ENCODE measurements at places on chromosomes 5 and 9. TPM values are rescaled to one million over a fixed set of nuclear protein-coding genes. Genes with fewer than 3 reads are reported as not detected.
A peak's percentile ranks its signal among the peaks of the same experiment; 100 is the strongest.

GRCh38 chr9:106878934-106879333 lies 16.0 kb downstream of the ZNF462 start:
- DNase-seq = no peak

- no peak for DNase-seq
Observed at GRCh38 chr5:73851471-73852181, 225.6 kb downstream of the ARHGEF28 start.

DNA sequence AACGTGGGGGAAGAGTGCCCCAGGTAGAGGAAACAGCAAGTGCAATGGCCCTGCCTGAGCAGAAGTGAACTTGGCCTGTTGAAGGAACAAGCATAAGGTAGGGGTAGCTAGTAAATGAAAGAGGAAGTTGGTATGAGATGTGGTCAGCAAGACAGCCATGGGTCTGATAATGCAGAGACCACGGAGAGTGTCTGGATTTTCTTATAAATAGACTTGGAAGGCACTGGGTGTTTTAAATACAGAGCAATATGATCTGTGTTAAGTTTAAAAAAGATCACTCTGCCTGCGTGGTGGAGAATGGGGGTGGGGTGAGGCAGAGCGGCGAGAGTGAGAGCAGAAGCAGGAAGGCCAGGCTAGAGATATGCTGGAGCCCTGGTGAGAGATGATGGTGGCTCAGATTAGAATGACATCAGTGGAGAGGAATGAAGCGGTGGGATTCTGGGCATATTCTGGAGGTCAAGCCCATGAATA lies 4.2 kb downstream of the ADAM19 start:
- DNase-seq = no peak

- DNase-seq = no peak
Observed at GRCh38 chr9:27888661-27889295, 315.5 kb upstream of the C9orf72 start.

DNA sequence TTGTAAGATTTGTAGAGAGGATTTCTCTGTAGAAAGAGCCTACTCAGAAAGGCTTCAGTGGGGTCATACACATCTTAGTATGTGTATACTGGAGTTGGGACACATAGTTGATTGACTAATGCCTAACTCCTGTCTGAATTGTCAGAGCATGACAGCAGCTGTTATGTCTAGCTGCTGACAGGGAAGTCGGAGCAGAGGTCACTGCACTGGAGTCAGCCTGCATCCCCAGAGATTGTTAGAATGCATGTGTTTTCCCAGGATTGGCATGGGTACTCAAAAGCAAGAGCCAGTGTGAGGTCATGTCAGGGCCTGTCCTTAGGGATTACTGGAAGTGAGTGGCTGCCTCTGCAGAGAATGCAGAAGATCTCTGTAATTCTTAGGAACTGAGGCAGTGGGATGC lies 82.7 kb downstream of the ITGA1 start:
- no peak for DNase-seq

- no peak for DNase-seq
Observed at GRCh38 chr9:5509573-5509972, 758 bp upstream of the PDCD1LG2 start.

DNA sequence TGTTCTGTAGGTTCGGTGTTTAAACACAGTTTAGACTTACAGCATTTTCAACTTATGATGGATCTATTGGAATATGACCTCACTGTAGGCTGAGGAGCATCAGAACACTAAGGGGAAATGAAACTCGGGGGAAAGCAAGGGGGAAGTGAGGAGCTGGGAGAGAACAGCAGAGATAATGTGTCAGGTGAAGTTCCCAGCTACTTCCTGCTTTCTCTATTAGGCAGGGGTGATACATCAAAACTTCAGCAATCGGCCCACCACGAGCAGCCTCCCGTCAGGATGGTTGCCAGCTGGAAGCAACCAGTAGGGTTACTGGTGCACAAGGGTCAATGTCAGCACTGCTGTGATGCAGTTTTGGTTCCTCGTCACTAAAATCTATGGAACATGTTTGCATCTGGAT lies 34.3 kb downstream of the FAT2 start:
- no peak for DNase-seq

DNA sequence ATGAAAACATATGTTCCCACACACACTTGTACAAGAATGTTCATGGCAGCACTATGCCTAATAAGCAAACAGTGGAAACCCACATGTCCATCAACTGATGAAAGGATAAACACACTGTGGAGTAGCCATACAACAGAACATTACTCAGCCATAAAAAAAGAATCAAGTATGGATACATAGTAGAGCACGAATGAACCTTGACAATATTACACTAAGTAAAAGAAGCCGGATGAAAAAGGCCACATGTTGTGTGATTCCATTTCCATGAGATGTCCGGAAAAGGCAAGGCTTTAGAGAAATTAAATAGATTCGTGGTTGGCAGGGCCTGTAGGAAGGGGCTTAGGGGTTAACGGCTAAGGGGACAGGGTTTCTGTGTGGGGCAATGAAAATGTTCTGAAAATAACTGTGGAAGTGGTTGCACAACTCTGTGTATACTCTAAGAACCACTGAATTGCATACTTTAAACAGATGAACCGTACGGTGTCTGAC lies 51.4 kb downstream of the COL23A1 start:
- DNase-seq = no peak

GRCh38 chr9:73995836-73996235 lies 501.3 kb upstream of the RORB start:
- no peak for DNase-seq

DNA sequence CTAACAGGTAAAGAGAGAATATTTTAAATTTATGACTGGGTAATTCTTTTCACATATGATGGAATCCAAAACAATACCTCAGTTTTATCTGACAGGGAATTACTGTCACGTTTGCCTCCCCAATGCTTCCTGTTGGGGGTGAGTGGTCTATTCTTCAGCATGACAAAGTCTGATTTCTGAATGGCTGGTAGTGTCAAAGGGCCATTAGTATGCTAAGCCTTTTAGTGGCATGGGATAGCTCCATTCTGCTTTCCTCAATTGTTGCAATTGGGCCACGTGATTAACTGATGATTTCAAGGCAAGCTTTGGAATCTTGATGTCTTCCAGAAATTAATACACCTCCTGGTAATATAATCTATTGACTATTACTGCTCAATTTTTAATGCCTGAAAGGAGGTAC lies 14.7 kb upstream of the NDUFS4 start:
- DNase-seq = no peak

DNA sequence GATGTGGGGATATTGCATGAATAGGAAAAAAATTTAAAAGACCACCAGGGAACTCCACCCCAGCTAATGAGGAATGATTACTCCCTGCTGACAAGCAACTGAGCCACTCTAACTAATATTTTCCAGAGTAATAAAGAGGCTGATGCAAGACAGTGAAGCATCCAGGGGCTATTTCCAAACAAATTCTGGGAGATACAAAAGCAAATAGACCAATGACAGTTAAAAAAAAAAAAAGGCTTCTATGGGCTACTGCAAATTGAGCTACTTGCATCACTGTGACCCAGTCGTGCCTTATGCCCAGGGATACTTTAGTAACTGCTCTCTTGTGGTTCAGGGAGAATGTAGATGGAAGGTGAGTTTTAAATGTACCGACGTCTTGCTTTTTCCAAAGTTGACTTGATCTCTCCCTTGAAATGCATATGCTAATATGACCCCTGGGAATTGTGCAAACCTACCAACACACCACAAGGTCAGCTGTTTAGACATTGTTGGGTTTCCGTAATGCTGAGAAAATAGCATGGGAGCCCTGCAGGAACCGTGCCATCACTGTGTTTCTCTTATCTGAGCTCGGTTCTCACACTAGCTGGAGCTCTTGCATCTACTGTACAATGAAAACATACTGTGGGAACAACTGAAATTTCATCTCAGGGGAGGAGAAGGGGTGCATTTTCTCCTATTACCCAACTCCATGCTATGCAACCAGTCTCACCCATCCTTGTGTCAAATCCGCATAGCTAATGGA lies 250.6 kb upstream of the MAP3K1 start:
- DNase-seq = no peak

- no peak for DNase-seq
Observed at GRCh38 chr5:73722231-73722630, 96.2 kb downstream of the ARHGEF28 start.

DNA sequence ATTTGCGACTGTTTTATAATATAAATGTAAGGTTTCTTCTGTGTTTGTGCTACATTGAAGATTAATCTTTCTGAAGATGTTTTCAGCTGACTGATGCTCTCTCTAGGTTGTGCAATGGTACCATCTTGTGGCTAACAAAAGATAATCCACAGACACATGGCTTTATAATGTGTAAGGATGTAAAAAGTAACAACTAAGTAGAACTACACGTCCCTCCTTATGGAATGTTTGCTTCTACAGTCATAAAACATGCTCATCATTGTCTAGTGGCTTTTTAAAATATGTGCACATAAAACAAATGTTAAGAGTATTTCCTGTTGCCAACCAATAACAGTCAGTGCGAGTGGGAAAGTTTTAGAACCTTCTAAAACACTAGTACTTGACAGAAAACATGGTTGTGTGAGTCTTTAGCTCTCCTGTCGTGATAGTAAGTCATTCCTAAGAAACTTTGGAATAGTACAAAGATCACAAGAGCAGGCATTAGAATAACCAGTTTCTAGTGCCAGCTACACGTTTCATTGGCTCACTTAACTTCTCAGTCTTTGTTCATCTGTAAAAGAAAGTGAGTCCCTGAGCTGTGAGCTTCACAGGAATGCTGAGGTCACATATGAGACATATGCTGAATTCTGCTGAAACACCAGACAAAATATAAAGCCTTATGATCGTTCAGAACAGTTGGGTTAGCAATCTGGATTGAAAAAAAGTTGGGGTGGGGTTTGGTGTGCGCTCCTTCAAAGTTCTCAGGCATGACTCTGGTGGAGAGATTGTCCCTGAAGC lies 75.7 kb upstream of the GLIS3 start:
- no peak for DNase-seq

DNA sequence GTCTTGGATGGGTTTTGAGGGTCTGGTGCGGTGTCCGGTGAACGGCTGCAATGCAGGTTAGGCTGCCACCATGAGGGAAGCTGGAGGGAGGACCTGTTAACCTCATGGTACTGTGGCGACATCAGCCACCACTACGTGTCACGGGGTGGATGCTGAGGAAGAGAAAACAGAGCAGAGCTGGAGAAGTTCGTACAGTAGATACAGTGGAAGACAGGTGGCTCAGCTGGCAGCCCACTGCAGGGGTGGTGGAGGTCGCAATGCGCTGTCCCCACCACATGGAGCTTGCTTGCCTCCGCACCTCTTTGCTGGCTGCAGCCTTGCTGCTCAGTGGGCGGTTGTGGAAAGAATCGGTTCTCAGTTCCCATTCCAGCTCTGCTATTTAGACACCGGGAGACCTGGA lies 2.8 kb downstream of the DCANP1 start:
- no peak for DNase-seq

GRCh38 chr5:33235824-33236223 lies 204.9 kb upstream of the TARS1 start:
- DNase-seq = no peak

DNA sequence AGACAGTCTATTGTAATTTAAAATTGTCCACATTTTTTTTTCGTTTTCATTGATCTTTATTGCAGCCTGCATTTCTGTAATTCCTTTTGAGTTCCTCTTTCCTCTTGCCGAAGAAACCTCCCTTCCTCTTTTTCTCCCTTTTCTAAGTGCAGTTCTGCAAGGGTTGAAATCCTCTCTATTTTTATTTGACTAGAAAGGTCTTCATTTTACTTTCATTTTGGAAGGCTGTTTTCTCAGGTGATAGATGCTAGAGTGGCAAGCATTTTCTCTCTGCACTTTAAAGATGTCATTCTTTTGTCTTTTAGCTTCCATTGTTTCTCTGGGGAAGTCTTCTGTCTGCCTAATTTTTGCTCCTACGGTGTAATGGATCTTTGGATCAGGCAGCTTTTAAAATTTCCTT lies 248.5 kb downstream of the SMARCA2 start:
- no peak for DNase-seq

GRCh38 chr9:36346569-36346968 lies 53.5 kb downstream of the RNF38 start:
- DNase-seq = no peak

DNA sequence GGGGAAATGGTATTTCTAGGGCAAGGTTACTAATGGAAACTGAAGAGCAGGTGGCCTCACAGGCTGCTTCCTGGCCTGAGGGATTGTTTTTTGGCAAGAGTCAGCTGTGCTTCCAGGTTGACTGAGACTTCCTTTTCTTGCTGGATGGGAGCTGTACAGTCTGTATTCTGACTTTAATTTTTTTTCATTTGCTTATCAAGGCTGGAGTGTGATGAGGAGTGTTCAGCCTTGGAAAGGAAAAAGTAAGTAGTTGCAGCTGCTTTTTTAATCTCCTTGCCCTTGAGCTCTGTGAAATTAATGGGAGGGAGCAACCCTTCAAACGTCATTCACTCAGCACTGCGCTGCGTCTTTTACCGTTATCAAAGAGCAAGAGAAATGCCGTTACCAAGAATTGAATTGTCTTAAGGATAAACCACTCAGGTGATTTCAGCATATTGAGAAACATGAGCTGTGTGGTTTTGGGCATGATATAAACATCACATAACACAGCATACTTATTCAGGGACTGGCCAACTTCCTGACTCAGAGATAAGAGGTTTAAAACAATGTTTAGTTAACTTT lies 47.6 kb downstream of the AQP7 start:
- no peak for DNase-seq

DNA sequence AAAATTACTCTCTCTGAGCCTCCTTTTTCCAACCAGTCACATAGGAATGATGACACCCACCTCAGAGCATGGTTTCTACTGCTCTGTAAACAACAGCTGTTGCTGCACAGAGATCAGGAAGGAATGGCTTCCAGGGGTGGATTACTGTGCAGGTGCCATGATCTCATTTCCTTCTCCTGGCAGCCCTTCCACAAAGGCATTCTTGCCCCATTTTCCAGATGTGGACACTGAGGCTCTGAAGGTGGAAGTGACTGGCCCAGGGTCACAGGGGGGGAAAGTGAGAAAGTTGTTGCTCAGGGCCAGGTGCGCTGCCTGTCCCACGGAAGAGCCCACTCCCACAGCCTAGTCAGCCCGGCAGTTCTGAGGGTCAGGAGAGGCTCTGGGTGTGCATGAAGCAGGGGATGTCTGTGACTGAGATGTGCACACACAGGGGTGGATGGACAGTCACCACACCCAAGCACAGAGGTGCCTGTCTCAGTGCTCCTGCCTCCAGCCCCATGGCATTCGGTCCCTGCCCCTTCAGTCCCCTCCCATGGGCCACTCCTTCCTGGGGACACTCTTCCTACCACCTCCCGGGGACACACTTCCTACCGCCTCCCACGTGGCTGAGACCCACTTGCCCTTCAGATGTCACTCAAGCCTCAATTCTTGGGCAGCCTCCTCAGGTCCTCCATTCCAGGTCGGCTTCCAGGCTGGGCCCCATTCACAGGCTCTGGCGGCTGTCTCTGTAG lies 17.0 kb downstream of the FGFR4 start:
- no peak for DNase-seq

- DNase-seq = no peak
Observed at GRCh38 chr9:101117161-101117560, 88.6 kb downstream of the PLPPR1 start.

- peak; percentile 45 for DNase-seq
Observed at GRCh38 chr5:71748360-71748759, 29.3 kb downstream of the CARTPT start.

The IL31RA gene
- total RNA-seq = not detected

The AIF1L gene
- 16.0 TPM for total RNA-seq

The ANKRD31 gene
- 0.27 TPM for total RNA-seq

The POU5F2 gene
- 1.8 TPM for total RNA-seq

The FCN2 gene
- not detected for total RNA-seq

The TRPM3 gene
- total RNA-seq = 0.15 TPM

The TSSK1B gene
- total RNA-seq = not detected

The TAF1L gene
- not detected for total RNA-seq

The PRR16 gene
- total RNA-seq = 0.95 TPM

The TOR1B gene
- total RNA-seq = 34.9 TPM

The PGM5 gene
- total RNA-seq = 26.3 TPM

The ZBED3 gene
- 13.4 TPM for total RNA-seq

The RNF183 gene
- total RNA-seq = not detected

The INSL4 gene
- not detected for total RNA-seq

The AGTPBP1 gene
- total RNA-seq = 47.0 TPM

Measured in lower lobe of right lung (tissue), 2 donors.